ENCODE measurements at places on chromosomes 7 and 10.

- DNase-seq, result no peak
These were observed 3.4 kb upstream of the PNPLA8 start for GRCh38 chr7:108529341-108529740.

GRCh38 chr7:107725138-107725740 lies 18.7 kb upstream of the CBLL1 start:
- DNase-seq, result peak; percentile 34

DNA sequence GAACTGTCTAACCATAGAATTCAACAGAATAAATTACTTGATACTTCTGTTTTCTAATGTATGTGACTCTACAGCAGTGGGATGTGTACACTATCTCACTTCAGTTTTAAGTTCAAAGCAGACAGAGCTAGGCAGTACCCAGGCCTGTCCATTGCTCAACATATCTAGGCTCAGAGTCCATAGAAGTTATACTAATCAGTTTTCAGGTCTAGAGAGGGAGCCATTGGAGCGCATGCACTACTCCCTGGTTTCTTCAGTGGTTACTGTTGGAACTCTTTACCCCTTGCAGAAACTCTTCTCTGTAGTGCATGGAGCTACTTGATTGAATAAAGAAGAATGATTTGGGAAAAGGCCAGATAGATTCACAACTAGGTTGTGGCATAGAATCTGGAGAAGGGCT lies 4.4 kb downstream of the CD36 start:
- DNase-seq, result no peak

DNA sequence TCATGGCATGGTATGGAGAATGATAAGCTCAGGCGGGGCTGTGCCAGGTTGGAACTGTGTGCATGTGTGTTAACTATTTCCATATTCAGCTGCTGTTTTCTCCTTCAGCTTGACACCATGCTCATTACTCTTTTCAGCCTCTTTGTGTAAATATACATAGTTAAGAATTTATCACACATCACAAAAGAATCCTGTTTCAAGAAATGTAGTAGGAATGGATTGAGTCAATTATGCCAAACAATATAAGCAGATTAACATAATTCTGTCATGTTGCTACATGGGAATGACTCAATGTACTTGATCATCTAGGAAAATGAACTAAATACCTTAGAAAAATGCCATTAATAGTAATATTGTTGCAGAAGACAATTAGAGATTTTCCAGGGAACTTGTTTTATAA lies 687.4 kb downstream of the PARD3 start:
- no peak for DNase-seq

DNA sequence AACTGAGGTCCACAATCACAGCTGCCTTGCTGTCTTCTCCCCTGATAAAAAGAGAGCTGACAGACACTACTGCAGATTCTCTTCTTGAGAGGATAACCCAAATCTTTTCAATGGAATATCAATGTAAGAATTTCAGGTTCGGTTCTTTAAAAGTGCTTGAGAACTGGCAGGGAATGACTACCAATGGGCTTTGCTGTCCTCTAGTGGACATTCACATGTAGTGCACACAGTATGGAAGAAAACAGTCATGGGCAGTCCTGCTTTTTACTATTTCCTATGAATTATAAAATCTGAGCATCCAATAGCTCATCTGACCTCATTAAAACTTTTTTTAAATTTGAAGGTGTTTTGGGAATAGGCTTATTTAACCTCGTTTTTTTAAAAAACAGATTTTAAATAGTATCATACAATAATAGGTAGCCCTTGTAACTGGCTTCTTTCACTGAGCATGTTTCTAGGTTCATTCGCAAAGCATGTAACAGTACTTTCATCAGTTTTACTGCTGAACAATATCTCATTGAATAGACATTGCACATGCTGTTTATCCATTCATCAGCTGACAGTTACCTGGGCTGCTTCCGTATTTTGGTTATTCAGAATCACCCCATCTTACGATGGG lies 18.3 kb downstream of the FZD9 start:
- DNase-seq, result no peak

DNA sequence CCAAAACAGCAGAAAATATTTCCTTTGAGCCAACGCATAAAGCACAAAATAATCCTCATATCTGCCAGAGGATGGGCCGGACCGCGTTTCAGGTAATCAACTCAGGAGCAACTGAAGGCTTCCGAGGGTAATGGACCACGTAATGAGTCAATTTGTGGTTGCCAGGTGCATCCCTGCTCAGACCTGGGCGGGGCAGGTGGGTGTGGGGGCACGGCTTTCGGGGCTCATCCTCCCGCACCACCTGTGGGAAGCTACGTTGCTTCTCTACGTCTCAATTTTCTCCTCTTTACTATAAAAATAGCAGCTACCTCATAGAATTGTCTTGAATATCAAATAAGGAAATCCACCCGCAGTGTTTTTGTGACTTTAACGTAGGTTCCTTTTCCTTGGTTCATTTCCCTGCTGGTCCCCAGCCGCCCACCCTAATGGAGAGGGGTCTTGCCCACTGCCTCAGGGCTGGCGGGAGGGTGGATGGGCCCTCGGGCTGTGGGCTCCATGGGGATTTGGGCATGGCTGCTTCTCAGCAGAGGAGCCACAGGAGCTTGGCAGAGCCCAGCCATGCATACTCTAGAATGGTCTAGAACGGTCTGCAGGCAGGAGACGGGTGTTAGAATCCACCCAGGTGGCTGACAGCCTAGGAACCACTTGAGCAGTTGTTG lies 324.7 kb downstream of the ADARB2 start:
- no peak for DNase-seq

GRCh38 chr7:54904130-54904529 lies 114.7 kb upstream of the EGFR start:
- no peak for DNase-seq

- no peak for DNase-seq
These were observed 143.6 kb downstream of the ACTR3B start for GRCh38 chr7:152902870-152903860.

GRCh38 chr7:128409596-128410450 lies at the start of gene IMPDH1:
TSS of gene IMPDH1 (minus strand) at chr7:128409982. CDS start at chr7:128409901, 81 bp downstream.
- DNase-seq, result peak; percentile 73

GRCh38 chr10:29736366-29737073 lies 101.7 kb upstream of the SVIL start:
- DNase-seq, result no peak

GRCh38 chr10:17113346-17113745 lies 16.3 kb downstream of the CUBN start:
- no peak for DNase-seq

GRCh38 chr7:49403844-49404243 lies 369.6 kb upstream of the VWC2 start:
- no peak for DNase-seq

GRCh38 chr10:17470246-17470645 lies 15.9 kb upstream of the ST8SIA6 start:
- no peak for DNase-seq

- DNase-seq, result no peak
These were observed 528.1 kb downstream of the KIF20B start for GRCh38 chr10:90229486-90229885.

- no peak for DNase-seq
These were observed 46.7 kb downstream of the CALD1 start for GRCh38 chr7:134826105-134826504.

DNA sequence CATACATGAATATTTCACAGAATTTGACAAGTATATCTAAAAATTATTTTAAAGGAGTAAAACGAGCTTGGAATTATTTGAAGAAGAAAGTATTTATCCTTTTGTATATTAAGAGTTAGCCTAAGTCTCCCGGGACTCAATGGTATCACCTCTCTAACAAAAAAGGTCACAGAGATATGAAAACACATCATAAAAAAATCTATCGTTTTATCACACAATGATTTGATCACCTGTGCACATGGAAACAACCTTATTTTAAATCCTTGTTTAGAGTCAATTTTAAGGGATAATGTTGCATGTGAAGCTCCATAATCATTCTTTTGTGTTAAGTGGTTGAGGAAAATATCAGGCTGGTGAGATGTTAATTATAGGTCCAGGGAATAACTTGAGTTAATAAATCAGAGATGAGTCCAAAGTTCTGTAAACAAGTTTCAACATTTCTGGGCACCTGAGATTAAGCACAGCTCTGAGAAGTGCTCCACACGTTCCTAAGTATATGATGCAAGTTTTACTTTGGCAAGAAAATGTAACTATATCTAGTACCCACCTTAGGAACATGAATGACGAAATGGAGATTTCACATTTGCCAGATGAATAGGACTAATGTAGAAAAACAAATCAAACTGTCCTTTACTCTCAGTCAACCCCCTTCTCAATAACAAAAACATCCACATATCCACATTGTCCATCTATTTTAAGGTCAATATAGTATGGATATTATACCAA lies 148.5 kb upstream of the AKR1E2 start:
- DNase-seq, result no peak

GRCh38 chr10:50567384-50567783 lies 56.4 kb downstream of the SGMS1 start:
- DNase-seq, result no peak

DNA sequence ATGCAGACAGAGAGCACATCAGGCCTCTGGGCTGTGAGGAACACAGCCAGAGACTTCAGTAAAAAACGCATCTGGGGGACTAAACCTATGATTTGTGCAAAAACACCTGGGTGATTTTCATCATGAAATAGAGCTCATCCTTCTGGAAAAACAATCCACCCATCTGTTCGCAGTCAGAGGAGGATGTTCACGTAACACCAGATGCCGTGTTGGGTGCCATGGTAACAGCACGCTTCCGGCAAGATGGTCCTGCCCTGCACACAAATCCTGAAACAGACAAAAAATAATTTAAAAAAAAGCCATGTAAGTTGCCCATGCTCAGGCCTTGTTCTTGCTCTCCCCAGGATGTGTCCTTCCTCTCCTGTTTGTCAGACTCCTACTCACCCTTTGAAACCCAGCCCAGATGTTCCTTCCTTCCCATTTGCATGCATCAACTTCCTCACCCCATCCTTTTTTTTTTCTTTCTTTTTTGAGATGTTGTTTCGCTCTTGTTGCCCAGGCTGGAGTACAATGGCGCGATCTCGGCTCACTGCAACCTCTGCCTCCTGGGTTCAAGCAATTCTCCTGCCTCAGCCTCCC lies 28.3 kb upstream of the GNA12 start:
- DNase-seq, result no peak

DNA sequence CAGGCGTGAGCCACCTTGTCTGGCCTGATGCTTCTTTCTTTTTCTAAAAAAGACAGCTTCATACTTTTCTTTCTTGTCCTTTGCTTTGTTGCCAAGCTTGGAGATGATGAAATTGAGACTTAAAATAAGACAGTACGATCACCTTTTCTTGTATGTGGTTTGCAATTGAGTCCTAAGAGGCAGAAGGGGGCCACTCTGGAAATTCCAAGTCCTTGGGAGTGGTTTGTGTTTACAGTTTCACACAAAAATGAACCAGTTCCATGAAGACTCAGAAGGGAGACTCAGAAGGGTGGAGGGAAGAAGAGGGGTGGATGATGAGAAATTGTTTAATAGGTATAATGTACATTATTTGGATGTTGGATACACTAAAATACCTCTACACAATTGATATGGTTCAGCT lies 70.7 kb upstream of the TNS3 start:
- no peak for DNase-seq

- no peak for DNase-seq
These were observed 38.2 kb downstream of the GBF1 start for GRCh38 chr10:102283488-102283887.

GRCh38 chr10:96370584-96371157 lies 11.9 kb upstream of the OPALIN start:
- peak; percentile 9 for DNase-seq

DNA sequence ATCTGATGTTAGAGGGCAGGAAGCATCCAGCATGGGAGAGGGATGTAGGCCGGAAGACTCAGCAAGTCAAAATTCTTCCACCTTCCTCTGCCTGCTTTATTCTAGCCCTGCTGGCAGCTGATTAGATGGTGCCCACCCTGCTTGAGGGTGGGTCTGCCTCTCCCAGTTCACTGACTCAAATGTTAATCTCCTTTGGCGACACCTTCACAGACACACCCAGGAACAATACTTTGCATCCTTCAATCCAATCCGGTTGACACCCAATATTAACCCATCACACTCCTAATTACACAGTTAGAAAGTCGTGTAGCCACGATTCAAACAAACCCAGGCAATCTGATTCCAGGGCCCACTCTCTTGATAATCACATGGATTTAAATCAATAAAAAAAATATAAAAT lies 433.9 kb upstream of the LRGUK start:
- DNase-seq, result no peak

- no peak for DNase-seq
These were observed 7.6 kb upstream of the ASCC1 start for GRCh38 chr10:72223743-72224101.

DNA sequence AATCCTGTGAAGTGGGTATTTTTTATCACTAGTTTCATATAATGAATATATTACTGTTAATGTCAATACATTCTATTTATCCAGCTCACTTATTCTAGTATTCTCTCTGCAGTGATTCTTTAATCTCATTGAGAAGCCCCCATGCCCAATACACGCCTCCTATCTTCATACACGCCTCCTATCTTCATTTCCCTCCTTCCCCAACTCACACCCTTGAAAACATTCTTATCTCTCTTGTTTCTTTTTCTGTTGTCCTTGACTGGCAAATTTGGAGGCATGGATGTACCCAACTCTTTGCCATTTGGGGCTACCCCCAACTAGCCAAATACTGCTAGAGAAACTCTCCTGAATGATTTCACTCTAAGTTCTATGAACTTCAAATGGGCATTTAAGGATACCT lies 40.5 kb downstream of the ST8SIA6 start:
- DNase-seq, result no peak

GRCh38 chr10:116053910-116054309 lies 219.1 kb downstream of the GFRA1 start:
- DNase-seq, result no peak

GRCh38 chr10:121332829-121333765 lies 265.1 kb downstream of the FGFR2 start:
- DNase-seq, result no peak

GRCh38 chr10:1417574-1417973 lies 319.8 kb downstream of the ADARB2 start:
- no peak for DNase-seq

DNA sequence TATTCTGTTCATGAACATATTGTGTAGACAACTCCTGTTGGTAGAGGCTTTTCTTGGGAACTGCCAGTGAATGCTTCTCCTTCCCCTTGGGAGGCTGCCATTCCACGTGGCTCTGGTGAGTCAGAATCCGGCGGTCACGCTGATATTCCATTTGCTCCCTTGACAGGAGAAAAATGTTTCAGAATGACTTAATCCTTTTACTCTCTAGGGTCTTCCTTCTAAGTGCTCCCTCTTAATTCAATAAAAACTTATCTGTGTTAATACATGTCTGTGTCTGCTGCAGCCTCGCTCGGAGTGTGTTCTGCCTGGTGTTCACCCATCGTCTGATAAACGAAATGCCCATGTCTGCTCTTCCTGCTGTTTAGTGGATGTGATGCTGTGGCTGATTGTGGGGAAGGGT lies 278.6 kb downstream of the ARHGAP12 start:
- no peak for DNase-seq

All from T-cell (primary cell).